ENCODE measurements at places on chromosomes 7 and 10. TPM values are rescaled to one million over a fixed set of nuclear protein-coding genes. Genes with fewer than 3 reads are reported as not detected.
A peak's percentile ranks its signal among the peaks of the same experiment; 100 is the strongest.

DNA sequence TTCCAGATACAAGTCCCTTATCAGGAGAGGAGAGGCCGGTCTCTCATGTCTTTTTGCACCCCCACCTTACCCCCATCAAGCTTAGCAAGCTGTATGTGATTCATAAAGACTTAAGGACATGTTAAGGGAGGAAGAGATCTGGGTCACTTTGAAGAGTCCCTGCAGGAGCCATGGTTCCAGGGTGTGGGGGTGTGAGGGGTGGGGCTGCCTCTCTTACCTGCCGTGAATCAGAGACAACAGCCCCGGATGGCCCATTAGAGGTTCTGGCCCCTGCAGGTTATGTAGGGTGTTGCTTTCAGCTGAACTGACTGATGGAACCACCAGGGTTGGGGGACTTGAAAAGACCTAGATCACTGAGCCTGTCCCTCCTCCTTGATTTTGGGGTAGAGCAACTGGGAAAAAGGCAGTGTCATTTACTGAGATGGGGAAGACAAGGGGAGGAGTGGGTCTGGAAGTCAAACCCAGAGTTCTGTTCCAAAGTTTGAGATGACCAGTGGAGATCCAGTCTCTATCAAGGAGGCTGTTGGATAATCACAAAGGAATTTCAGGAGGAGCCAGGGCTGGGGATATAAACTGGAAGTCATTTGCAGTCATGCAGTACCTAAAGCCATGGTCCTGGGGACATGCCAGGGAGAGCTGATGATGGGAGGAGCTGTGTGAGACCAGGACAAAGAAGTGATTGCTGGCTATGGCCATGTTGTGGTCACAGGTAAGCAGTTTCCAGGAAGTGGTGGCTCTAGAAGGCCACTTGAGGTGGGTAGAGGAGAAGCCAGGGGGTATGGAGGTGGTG lies 23.1 kb downstream of the ADAMTS14 start:
- DNase-seq, result no peak

GRCh38 chr10:4725917-4726606 lies 99.9 kb upstream of the AKR1E2 start:
- DNase-seq, result no peak

GRCh38 chr10:71970869-71971268 lies 6.7 kb downstream of the CHST3 start:
- no peak for DNase-seq

DNA sequence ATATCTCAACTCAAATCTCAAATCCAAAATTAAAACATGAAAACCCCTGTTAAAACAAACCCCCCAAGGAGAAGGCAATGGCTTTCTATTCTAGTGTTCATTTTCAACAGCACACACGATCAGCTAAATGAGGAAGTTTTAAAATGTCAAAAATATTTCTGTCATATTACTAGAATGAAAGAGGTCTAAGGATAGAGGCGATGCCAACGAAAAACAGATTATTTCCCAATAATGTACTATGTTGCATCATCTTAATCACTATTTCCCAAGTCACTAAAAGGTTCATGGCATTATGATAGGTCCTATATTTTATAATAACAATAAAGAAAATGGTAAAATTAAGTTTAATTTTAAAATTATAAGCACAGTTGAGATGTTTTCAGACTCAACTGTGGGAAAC lies 10.1 kb downstream of the CNOT4 start:
- no peak for DNase-seq

GRCh38 chr10:11505639-11506038 lies 105.8 kb downstream of the USP6NL start:
- no peak for DNase-seq

DNA sequence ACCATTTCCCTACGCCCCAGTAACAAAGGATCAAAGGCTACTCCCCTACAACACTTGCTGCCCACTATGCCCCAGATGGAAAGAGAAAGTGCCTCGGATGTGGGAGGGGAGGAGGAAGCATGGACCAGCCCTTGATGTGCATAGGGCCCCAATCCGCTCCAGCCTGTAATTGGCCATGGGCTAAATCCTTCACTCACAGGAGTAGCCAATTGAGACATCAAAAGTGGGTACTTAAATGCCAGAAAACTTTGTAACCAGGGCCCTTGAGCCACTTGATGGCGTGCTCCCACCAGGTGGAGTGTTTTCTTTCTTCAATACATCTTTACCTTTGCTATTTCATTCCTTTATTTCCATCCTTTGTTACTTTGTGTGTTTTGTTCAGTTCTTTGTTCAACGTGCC lies 500.5 kb upstream of the LRRN3 start:
- DNase-seq, result no peak

DNA sequence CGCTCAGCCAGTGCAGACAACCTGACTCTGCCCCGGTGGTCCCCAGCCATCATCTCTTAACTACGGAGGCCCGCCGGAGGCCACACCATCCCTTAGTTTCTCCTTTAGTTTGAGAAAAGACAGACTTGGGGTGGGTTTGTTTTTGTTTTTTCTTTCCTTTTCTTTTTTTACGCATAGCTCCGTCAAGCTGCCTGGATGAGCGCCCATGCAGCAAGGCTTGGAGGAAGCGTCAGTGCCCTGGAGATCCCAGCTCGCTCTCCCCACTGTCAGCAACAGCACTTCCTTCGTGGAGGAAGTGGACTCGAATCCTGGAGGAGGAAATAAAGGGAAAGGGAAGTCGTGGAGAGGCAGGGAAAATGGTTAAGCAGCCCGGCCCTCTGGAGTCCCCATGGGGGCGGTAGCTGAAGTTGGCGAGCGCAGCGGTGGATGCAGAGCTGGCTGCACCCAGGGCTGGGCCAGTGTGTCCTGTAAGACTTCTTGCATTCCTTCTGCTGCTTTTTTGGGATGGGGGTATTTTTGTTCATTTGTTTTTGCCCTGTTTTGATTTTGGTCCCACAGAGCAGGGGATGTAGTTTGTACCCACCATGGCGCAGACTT lies 35.9 kb upstream of the GJD4 start:
- DNase-seq, result no peak

GRCh38 chr10:89362929-89363328 lies 14.9 kb upstream of the IFIT1B start:
- DNase-seq, result no peak

- DNase-seq, result no peak
These were observed 80.6 kb downstream of the RGS10 start for GRCh38 chr10:119461923-119462322.

GRCh38 chr7:138814816-138815332 lies 16.9 kb upstream of the ATP6V0A4 start:
- no peak for DNase-seq

- no peak for DNase-seq
These were observed 360.9 kb upstream of the RNF32 start for GRCh38 chr7:156279635-156280034.

- peak; percentile 78 for DNase-seq
These were observed 852.9 kb downstream of the SORCS1 start for GRCh38 chr10:106311590-106311989.

DNA sequence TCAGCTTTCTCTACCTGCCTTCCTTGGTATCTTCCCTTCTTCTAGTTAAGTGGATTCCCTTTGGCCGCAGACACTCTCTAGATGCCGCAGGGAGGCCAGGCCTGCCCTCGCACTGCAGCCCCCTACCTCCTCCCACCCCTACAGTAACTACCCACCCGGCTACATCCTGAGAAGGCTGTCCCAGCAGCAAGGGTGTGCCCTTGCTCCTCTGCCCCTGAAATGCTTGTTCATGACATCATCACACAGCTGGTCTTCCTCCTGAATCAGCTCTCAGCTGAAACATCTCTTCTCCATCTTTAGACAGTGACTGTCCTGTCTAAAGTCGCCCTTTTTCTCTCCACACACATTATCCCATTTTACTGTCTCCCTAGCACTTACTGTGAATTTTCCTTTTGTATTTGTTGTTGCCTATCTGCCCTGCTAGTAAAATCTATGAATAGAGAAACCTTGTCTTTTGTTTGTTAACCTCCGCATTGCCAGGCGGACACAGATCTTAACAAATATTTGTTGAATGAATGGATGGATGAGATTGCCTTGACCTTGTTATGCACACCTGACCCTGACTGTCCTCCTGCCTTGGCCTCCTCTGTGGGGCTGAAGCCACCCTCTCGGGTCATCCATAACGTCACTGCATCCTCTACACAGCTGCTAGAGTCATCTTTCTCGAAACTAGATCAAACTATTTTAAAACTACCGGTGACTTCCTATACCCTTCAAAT lies 108.9 kb upstream of the GATA3 start:
- no peak for DNase-seq

DNA sequence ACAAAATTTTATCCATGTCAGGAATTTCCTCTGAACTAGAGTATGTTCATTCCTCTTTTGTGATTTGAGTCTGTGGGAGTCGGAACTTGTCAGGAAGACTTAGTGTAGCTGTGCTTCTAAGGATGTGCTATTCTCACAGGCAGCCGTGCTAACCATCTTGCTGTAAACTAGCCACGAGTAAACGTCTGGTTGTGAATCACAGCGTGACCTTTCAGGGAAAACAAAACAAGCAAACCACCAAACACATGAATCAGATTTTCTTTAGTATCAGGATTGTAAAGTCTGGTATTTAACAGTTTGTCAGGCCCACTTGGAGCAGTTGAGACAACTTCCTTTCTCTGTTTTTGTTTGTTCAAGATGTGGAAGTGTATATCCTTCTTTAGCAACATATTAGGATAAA lies 32.0 kb downstream of the AUTS2 start:
- no peak for DNase-seq

DNA sequence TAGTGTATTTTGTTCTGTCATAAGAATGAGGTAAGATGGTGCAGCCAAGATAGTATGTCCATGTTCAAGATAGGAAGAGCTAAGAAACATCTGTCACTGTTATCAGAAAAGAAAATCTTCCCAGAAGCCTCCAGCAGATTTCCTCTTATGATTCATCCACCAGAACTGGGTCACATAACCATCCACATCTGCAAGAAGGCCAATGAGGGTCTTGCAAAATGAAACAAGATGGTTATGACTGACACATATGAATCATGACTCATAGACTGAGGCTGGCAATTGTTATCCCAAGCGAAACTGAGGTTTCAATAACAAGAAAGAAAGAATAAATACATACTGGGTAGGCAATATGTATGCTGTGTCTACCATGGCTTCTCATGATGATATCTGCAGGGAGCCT lies 30.3 kb downstream of the CCNJ start:
- no peak for DNase-seq

- DNase-seq, result no peak
These were observed 15.3 kb downstream of the NKX2-3 start for GRCh38 chr10:99548041-99548530.

- no peak for DNase-seq
These were observed 17.9 kb downstream of the SEMA3A start for GRCh38 chr7:84176716-84177115.

DNA sequence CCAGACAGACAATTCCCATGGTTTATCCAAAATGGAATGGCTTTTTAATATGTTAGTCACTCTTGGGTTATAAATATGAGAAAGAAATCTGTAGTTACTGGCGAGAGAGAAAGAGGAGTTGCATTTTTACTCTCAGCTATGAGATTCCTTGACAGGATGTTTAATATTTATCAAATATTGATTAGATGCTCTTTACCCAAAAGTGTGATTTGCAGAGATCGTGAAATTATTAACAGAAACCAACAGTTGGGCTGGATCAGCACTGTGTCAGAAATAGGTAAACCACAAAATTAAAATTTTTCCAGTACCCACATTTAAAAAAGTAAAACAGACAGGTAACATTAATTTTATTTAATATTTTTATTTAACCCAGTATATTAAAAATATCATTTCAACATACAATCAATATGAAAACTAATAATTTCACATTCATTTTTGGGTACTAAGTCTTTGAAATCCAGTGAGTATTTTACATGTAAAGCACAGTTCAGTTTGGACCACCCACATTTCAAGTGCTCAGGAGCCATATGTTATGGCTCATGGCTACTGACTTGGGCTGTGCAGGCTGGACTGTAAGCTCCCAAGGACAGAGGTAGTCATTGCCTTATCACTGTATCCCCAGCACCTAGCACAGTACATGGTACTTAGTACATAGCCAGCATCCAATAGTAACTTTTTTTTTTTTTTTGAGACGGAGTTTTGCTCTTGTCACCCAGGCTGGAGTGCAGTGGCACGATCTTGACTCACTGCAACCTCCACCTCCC lies 42.5 kb downstream of the KLHDC10 start:
- DNase-seq, result no peak

DNA sequence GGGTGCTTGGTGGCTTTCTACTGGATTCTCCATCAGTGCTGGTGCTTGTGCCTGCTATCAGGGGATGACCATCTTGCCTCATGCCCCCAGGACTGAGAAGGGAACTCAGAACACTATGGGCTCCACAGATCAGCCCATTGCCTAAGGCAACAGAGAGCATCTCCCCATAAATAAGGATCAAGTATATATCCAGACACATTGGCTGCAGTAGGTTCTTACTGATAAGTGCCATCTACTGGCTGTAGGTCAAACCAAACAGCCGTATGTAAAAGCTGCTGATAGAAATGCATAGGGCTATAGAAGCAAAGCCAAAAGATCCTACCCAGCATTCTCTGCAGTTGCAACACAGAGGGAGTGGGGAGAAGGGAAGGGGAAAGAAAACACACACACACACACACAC lies 153.7 kb downstream of the CDK14 start:
- no peak for DNase-seq

GRCh38 chr10:86988520-86988919 lies 20.2 kb downstream of the ADIRF start:
- no peak for DNase-seq

- DNase-seq, result no peak
These were observed 31.5 kb downstream of the CUL2 start for GRCh38 chr10:35058686-35059085.

DNA sequence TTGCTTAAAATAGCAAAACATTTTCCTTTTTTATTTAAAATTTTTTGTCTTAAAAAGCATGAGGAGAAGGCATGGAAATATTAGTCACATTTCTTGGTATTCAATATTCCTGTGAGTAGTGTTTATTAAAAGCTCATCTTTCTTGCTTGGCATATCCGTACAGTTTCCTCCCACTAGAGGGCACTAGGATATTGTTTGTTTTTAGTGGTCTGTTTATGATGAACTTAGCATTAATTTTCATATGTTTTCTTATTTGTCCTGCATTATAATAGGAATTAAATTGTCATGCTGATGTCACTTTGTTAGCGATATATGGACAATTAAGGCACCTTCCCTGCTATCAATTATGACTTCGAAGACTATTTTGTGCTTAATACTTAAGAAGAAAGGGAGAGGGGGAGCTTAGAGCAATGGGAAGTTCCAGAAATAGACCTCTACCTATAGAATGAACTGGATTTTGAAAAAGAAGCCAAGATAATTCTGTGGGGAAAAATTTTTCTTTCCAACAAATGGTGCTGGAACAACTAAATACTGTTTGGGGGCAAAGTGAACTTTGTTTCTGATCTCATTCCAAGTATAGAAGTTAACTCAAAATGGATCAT lies 91.0 kb upstream of the STRIP2 start:
- DNase-seq, result no peak

The TACC2 gene
- 122 TPM for polyA plus RNA-seq

The PRF1 gene
- polyA plus RNA-seq, result 0.82 TPM

The GHRHR gene
- polyA plus RNA-seq, result 0.54 TPM

The OGDHL gene
- 0.66 TPM for polyA plus RNA-seq

The MOGAT3 gene
- not detected for polyA plus RNA-seq

The MUC12 gene
- polyA plus RNA-seq, result 0.48 TPM

The TMEM176B gene
- 14.4 TPM for polyA plus RNA-seq

The SPAG6 gene
- 7.7 TPM for polyA plus RNA-seq

Data from forelimb muscle (tissue), 1 donor.